ENCODE measurements at places on chromosomes 13 and 19.

DNA sequence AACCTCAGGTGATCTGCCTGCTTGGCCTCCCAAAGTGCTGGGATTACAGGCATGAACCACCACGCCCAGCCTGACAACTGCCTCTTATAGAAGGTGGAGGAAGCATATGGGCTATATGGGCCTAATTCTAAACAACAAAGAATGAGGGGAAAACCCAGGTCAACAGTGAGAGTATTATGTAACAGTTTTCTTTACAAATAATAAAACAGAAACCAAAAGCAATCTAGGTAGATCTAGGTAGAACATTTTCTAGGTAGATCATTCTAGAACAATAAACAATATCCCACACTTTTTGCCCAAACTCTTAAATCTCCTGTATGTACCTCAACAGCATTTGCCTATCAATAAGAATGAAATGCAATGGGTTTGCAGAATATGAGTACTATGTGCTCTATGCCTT, 267.4 kb downstream of the ABCC4 start:
- DNase-seq: no peak

GRCh38 chr13:99355267-99356011, 48.2 kb upstream of the GPR183 start:
- no peak for DNase-seq

DNA sequence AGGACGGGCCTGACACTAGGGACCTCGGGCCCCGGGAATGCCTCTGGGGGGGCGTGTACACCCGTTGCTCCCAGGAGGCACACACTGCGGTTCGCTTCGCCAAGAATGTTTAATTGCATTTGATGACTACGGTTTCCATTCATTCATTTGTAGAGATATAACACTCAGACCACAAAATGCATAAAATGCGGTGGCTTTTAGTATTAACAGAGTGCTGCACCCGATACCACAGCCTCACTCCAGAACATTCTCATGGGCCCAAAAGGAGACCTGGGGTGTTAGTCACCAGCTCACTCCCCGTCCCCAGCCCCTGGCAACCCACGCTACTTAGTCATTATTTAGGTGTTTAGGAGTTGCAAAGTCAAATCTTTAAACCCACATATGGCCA, 21.8 kb downstream of the HCN2 start:
- no peak for DNase-seq

GRCh38 chr19:8361921-8362793, 1.8 kb upstream of the ANGPTL4 start:
- no peak for DNase-seq

DNA sequence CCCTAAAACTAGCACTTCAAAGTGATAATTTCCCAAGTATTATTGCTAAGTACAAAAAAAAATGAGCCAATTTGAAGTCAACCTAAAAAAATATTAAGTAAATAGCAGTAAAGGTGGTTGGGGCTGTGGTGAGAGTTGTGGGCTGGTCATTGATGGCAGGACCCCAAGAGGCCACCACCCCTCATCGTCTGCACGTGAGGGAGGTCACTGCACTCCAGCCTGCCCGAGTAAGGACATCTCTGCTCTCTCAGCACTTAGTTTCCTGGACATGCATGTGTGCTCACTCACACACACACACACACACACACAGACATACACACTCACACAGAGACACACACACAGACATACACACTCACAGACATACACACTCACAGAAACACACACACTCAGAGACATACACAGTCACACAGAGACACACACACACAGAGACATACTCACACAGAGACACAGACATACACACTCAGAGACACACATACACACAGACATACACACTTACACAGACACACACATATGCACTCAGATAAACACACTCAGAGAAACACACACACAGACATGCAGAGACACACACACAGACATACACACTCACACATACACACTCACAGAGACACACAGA, 127.2 kb upstream of the SOX1 start:
- DNase-seq: no peak

DNA sequence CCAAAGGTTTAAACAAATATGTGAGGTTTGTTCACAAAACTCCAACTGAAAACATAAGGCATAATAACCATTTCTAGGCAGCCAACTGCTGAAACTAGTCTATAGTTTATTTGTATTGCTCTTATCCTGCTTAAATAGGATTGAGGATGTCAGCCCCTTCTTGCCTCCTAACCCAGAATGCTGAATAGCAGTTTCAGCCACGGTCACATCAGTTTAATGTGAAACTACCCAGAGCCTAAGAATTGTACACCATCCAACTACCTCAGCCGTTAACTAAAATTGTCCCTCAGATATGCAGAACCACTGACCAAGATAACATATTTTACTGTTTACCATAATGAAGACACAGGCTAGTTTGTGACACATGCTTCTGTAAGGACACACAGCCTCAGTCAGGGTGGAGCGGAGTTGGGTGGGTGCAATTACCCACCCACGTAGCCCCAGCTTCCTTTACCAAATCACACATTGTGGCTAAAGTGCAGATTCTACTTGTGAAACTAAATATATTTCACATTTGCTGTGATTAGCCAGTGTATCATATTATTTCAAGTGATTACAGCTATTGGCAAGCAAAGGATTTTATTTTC, 259.9 kb downstream of the EFNB2 start:
- no peak for DNase-seq

GRCh38 chr13:27161980-27162379, 9.6 kb downstream of the USP12 start:
- no peak for DNase-seq

- no peak for DNase-seq
Observed at GRCh38 chr13:39672378-39673132, 17.1 kb downstream of the COG6 start.

DNA sequence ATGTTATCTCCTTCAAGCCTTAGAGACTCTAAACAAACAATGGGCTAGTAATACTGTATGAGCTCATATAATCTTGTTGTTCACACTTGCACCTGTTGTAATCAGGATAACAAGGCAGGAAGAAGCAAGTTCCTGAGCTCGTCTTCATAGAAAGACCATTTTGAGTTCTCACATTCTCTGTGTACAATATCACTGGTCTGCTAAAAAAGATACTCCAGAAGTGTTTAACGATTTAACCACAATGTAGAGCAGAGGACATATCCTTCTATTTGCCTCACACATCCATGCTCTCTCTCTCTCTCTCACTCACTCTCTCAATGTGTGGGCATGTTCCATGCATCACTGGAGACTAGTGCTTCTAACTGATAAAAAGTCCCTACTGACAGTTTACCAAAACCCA, 122.9 kb downstream of the MIPEP start:
- no peak for DNase-seq

GRCh38 chr19:44818466-44819031, 9.6 kb downstream of the BCAM start:
- no peak for DNase-seq

DNA sequence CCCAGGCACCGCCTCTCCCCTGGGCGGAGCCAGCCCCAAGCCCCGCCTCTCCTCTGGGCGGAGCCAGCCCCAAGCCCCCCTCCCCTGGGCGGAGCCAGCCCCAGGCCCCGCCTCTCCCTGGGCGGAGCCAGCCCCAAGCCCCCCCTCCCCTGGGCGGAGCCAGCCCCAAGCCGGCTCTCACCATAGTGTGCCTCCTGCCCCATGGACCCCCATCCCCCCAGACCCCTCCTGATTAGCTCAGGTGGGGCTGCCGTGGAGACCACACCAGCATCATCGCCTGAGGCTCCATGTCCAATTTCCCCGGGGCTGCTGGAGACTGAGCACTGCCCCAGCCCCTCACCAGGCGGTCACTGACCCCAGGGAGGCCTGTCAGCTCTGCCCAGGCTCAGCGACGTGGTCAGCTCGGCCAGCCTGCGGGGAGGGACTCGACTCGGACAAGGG, 4.2 kb upstream of the MADCAM1 start:
- DNase-seq: no peak

- no peak for DNase-seq
Observed at GRCh38 chr13:80050252-80050651, 290.7 kb downstream of the SPRY2 start.
